ENCODE measurements at places on chromosomes 3 and 15.

DNA sequence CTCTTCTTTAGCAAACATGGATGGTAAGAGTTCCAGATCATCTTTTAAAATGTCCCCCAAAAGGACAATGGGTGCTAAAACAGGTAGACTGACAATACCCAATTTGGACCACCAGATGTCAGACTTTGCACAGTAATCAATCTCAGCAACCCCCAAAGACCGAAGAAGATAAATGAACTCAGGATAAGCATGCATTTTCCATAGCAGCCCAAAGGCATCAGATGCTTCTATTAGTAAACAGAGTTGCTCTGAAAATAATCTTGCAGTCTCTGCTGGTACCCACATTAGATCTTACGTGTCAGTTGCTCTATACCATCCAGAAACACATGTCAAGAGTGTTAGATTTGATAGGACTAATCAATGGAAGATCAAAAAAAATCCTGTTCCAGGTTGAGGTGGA, 20.6 kb downstream of the MYH15 start:
- H3K27ac ChIP-seq = no peak overlapping the region
- H3K4me1 ChIP-seq = peaks cover 22% of the 10 kb centered on the region

DNA sequence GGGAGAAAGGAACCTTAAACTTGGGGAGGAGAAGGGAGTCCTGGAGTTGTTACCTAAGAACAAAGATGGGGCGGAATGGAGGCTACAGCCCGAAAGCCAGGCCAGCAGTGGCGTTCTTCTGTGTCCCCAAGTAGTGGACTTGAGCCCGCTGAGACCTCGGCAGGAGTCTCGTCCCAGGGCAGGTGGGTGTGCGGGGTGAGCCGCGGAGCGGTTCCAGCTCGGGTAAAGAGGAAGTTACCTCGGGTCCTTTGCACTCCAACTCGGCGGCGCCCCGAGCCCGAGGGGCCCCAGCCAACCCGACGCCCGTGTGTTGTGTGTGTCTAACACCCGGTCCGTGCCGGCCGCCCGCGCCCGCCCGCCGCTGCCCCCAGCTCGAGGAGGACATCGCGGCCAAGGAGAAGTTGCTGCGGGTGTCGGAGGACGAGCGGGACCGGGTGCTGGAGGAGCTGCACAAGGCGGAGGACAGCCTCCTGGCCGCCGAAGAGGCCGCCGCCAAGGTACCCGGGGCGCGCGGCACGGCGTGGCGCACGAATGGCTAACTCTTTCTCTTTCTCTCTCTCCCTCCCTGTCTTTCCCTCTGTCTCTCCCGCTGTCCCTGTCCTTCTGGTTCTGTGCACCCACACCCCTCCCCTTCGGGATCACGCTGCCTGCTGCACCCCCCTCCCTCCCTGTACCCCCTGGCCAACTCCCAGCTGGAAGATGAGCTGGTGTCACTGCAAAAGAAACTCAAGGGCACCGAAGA, 959 bp downstream of the TPM1 start:
- H3K36me3 ChIP-seq = peaks cover 38% of the 10 kb centered on the region
- no peaks in the 10 kb centered on the region for H3K27me3 ChIP-seq
- no peak for DNase-seq
- H3K27ac ChIP-seq = peak overlapping the region; percentile 98
- peak overlapping the region; percentile 69 for H3K4me3 ChIP-seq
- peaks cover 11% of the 10 kb centered on the region for H3K4me1 ChIP-seq

- no peak for DNase-seq
- no peaks in the 10 kb centered on the region for H3K36me3 ChIP-seq
- no peak overlapping the region for H3K27ac ChIP-seq
- no peak overlapping the region for H3K4me3 ChIP-seq
- no peaks in the 10 kb centered on the region for H3K4me1 ChIP-seq
These were observed 279.9 kb upstream of the UMPS start for GRCh38 chr3:124450366-124450765.

DNA sequence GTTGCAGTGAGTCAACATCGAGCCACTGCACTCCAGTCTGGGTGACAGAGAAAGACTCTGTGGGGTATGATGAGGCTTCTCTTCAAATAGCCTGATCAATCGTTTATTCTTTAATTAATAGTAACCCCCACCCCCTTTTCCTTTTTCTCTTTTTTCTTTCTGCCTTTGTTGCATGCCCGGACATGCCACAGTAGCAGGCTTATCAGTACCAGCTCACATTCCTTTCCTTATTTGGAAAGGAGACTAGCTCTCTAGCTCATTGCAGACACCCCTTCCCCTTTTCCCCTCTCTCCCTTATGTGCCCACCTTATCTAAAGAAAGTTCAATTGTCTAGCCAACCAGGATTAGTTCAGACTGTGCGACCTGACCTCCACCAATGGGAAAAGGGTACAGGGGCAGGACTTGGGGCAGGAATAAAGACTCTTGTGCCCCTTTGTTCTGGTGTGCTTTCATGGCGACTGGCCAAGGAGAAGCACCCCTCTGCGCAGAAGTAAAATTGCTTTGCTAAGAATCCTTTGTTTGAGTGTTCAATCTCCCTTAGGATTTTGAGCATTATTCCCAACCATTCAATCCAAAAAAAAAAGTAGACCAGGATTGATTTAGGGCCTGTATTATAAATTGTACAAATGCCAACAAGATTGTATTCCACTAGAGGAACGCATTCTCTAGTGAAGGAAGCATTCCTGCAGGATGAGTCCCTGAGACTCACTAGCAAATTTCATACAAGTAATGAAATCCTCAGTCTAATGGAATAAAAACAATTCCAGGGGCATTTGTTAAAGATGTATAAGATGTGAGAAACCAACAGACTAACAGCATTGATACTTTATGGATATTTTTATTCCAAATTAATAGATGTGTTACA, 95.8 kb upstream of the SNRPN start:
- DNase-seq = peak; percentile 72
- H3K27ac ChIP-seq = peak overlapping the region; percentile 87
- H3K27me3 ChIP-seq = no peaks in the 10 kb centered on the region
- no peaks in the 10 kb centered on the region for H3K36me3 ChIP-seq
- H3K4me1 ChIP-seq = peaks cover 10% of the 10 kb centered on the region

All from neuronal stem cell (in vitro differentiated cells).